Effector memory CD8-positive, alpha-beta T cell (primary cell): ENCODE measurements at places on chromosomes 2 and 18.
A peak's percentile ranks its signal among the peaks of the same experiment; 100 is the strongest.

- no peak overlapping the region for H3K27ac ChIP-seq
- H3K4me3 ChIP-seq, result no peak overlapping the region
- DNase-seq, result no peak
- no peaks in the 10 kb centered on the region for H3K36me3 ChIP-seq
These were observed 77.1 kb downstream of the DDX1 start for GRCh38 chr2:15668611-15669305.

DNA sequence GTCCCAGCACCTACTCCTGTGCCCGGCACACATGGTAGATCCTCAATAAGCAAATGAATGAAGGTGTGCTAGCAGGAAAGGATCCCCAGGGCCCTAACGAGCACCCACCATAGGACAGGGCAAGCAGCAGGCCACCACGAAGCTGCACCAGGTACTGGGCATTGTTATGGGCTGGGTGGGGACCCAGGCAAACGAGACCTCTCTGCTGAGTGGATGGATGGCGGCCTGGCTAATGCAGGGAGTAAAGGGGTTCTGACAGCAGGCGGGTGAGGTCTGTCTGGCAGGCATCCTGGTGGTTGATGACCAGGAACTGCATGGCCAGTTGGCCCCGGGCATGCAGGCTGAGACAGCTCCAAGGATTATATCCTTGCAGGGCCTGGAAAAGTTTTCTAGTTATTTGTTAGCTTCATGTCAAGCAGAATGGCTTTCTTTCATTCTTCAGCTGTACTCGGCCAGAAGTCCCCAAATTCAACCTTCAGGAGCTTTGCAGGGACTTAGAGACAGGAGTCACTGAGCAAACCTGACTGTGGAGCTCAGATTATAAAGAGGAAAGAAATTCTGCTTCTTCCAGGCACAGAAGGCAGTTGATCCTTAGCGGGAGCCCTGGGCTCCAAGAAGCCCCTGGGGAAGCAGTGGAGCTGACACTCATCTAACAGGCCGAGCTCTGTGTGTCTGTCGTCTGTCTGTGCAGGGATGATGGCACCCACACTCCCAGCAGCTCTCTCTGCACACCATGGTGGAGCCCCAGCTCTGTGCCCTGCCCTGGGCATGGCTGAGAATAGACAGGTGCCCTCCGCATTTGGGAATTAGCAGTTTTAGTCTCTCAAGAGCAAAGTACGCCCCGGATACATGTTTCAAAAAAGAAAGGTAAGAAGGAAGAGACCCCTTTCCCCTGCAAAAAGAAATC lies 51.2 kb downstream of the SDC1 start:
- H3K27me3 ChIP-seq, result peaks cover 6% of the 10 kb centered on the region
- no peak for DNase-seq
- H3K36me3 ChIP-seq, result no peaks in the 10 kb centered on the region
- H3K4me3 ChIP-seq, result no peak overlapping the region
- no peak overlapping the region for H3K27ac ChIP-seq

DNA sequence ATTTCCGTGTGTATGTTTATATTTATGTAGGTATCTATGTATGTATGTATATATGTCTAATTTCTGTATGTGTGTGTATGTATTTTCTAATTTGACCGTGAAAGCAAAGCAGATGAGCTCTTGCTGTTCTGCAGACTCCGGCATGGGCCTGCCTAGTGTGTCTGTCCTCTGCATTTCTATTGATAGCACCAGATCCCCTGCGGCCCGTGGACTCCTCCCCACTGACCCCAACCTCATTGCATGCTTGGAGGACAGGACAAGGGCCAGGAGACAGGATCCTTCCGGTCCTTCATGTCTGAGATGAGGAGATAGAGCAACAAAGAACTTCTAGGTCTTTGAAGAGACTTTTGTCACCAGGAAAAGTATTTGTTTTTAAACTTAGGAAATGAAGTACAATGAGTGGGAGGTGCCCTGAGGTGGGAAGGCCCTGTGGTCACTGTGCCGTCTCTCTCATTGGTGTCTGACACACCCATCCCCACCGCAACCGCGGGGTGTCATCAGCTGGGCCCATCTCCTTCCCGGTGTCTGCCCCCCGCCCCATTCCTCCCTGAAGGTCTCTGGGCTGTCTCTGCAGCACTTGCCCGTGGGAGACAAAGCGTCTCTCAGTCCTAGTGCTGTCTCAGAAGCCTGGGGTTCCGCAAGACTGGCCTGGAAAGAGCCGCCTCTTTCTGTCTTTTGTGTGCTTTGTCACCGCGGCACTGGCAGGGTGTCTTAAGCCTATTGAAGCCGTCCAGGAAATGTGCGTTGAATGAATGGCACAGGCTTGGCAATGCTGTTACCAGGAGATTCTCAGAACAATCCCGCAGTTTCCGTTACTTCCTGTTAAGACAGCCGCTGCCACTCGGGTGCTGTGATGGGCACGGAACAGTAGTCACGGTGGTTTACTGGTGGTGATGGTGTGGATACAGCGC lies 216.4 kb downstream of the AGAP1 start:
- DNase-seq, result no peak
- no peaks in the 10 kb centered on the region for H3K27me3 ChIP-seq
- H3K4me1 ChIP-seq, result peaks cover 35% of the 10 kb centered on the region
- peak overlapping the region; percentile 72 for H3K4me3 ChIP-seq
- H3K27ac ChIP-seq, result peak overlapping the region; percentile 91
- H3K36me3 ChIP-seq, result peaks cover 8% of the 10 kb centered on the region

DNA sequence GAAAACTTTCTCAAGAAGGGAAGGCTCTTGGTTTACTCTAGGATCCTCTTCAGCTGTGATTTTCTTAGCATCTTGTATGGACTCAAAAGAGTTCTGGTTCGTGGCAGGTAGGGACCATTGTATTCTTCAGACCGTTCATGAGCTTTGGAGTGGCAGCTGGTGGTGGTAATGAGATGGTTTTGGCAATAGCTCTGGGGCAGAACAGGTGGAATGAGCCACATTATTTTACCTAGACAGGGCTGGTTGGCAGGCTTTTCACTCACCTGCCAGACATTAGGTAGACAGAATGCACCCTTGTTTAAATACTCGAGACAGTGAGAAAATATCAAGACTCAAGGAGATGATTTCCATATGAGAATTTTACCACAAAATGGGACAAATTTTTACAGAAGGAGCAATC lies 26.2 kb upstream of the MGAT5 start:
- H3K27me3 ChIP-seq, result no peaks in the 10 kb centered on the region
- H3K4me3 ChIP-seq, result no peak overlapping the region
- no peak for DNase-seq

GRCh38 chr2:153071090-153071489 lies 352.7 kb downstream of the ARL6IP6 start:
- no peak overlapping the region for H3K4me3 ChIP-seq
- no peaks in the 10 kb centered on the region for H3K4me1 ChIP-seq
- no peaks in the 10 kb centered on the region for H3K27me3 ChIP-seq
- no peak overlapping the region for H3K27ac ChIP-seq
- no peak for DNase-seq

DNA sequence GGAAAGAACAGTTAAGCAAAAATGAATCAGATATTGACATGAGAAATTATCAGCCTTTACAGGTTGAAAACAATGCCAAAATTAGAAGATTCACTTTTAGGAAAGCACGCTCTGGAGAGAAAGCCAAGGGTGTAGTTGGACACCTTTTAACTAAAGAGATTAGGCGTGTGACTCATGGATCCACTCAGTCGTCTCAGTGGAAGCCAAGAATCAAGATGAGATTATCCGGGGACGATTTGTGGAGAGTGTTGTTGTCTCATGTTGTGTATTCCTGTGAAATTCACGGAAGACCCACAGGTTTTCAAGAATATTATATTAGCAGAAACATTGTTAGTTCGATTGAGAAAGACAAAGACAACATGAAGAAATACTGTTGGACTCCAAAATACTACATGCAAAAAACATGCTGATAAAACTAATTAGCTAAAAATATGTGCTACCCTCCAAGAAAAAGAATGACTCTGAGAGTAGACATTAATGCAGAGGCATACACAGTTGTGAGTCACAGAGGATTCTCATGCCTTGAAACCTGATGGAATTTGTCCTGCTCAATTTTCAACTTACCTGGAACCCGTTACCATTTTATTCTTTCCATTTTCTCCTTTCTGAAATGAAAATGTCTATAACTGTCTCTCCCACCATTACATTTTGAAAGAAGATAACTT lies 192.1 kb upstream of the RND3 start:
- no peaks in the 10 kb centered on the region for H3K36me3 ChIP-seq
- no peak overlapping the region for H3K27ac ChIP-seq
- DNase-seq, result no peak
- H3K27me3 ChIP-seq, result no peaks in the 10 kb centered on the region

DNA sequence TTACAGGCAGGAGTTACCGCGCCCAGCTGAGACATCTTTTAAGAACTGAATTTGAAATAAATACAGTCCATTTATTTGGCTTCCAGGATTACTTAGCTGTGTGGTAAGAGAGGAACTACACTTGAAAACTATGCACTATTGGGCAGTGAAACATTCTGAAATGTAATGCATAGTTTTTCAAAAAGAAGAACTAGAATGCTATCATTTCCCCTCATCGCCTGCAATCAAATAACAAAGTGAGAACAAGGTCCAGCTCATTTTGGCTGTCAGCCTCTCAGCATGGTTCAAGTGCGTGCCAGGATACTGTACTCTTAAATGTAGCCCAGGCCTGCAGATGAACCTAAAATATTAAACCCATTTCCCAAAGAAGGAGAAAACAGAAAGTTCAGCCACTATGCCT lies 76.6 kb upstream of the ARL5A start:
- H3K27me3 ChIP-seq, result peaks cover 4% of the 10 kb centered on the region
- no peaks in the 10 kb centered on the region for H3K4me1 ChIP-seq
- DNase-seq, result no peak
- H3K27ac ChIP-seq, result no peak overlapping the region
- no peaks in the 10 kb centered on the region for H3K36me3 ChIP-seq
- no peak overlapping the region for H3K4me3 ChIP-seq

DNA sequence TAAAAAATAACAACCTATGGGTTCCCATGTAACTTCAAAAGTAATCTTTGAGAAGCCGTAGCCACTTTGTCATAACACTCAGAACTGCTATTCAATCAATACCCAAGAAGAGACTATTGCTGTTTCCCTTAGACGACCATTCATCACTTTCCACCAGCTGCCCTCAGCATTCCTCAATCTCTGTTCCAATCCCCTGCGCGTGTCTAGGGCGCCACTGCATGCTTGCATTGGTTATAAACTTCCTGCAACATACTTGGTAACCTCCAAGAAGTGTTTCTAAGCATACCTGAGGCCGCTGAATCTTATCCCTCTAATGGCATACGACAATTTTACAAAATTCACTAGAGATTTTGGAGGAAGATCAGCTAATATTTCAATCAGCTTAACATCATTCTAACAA lies 134.2 kb downstream of the LAMA1 start:
- no peaks in the 10 kb centered on the region for H3K4me1 ChIP-seq
- no peak overlapping the region for H3K4me3 ChIP-seq
- DNase-seq, result no peak
- H3K27me3 ChIP-seq, result no peaks in the 10 kb centered on the region

DNA sequence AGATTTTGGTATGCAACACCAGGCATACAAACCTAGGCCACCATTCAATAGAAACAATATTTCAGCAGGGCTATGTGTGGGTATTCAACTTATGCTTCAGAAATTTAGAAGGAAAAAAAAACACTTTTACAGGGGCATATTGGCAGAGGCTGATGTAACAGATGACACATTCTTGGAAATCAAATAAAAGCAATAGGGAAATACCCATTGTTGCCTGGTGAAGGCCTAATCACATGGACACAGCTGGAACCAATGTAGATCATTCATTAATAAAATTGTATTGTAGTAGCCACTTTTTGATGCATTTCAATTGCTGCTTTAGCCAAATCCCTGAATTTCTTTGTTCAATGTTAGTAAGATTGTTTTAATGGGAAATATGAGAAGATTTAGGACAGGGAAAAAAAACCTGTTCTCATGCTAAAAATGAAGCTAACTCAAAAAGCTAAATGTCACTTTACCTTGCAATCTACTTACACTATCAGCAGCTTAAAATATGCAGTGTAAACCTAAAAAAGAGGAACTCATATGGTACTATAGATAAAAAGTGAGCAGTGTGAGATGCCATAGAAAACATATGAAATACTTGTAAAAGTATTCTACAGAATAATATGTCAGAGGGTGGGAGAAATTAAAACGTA lies 289.4 kb downstream of the ZEB2 start:
- H3K36me3 ChIP-seq, result no peaks in the 10 kb centered on the region
- no peaks in the 10 kb centered on the region for H3K27me3 ChIP-seq
- H3K4me3 ChIP-seq, result peak overlapping the region; percentile 4
- peak overlapping the region; percentile 47 for H3K27ac ChIP-seq

DNA sequence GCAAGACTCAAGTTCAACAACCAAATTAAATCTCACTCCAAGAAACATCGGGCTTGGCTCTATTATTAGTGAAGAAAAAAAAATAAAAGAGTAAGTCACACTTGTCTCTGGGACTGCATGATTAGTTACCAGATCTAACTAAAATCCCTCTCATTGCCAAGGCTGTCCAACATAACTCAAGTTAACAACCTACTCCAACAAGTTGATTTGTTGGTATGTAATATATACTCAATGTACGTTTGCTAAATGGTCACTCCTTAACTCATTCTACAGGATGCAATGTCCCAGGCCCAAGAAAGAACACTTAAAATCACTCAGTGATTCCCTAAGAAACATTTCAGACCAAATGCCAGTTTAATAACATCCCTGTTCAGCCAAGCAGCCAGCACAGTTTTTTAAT lies 95.1 kb downstream of the DYM start:
- no peak overlapping the region for H3K27ac ChIP-seq
- H3K27me3 ChIP-seq, result no peaks in the 10 kb centered on the region
- DNase-seq, result no peak
- no peak overlapping the region for H3K4me3 ChIP-seq
- H3K4me1 ChIP-seq, result peaks cover 11% of the 10 kb centered on the region

- H3K4me1 ChIP-seq, result no peaks in the 10 kb centered on the region
- no peak for DNase-seq
- no peak overlapping the region for H3K4me3 ChIP-seq
- no peaks in the 10 kb centered on the region for H3K27me3 ChIP-seq
These were observed 12.4 kb downstream of the COPS8 start for GRCh38 chr2:237097911-237098702.

- no peaks in the 10 kb centered on the region for H3K4me1 ChIP-seq
- H3K27ac ChIP-seq, result no peak overlapping the region
- no peak overlapping the region for H3K4me3 ChIP-seq
These were observed 84.5 kb downstream of the COL5A2 start for GRCh38 chr2:189095101-189095500.

GRCh38 chr2:164388511-164388910 lies 232.8 kb downstream of the GRB14 start:
- DNase-seq, result no peak
- H3K27ac ChIP-seq, result no peak overlapping the region
- H3K36me3 ChIP-seq, result no peaks in the 10 kb centered on the region
- no peaks in the 10 kb centered on the region for H3K27me3 ChIP-seq
